ENCODE measurements at places on chromosomes 6 and 20.

GRCh38 chr20:2293486-2293885 is 2.3 kb upstream of the TGM3 start:
- DNase-seq, result no peak

- DNase-seq, result no peak
Observed at GRCh38 chr6:104418125-104418524, 441.6 kb downstream of the HACE1 start.

DNA sequence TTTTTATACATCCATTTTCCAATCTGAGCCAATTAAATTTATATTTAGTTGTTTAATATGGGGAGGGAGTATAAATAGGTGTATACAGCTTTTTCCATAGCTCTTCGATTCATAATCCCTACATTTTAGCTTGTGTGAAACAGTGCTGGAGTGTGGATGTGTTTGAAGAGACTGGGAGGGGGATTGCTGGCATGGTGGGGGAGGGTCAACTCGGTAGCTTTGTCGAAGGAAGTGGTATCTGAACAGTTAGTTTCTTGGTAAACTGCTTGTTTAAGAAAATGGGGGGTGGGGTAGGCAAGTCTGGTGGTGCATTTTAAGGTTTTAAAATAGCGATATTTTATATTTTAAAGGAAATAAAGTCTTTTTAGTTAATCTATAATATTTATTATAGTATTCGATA is 1.4 kb upstream of the LIN28B start:
- DNase-seq, result no peak

GRCh38 chr6:41836022-41836659 is 48.6 kb downstream of the TOMM6 start:
- DNase-seq, result no peak

GRCh38 chr6:142870787-142871415 is 74.1 kb downstream of the HIVEP2 start:
- DNase-seq, result no peak

DNA sequence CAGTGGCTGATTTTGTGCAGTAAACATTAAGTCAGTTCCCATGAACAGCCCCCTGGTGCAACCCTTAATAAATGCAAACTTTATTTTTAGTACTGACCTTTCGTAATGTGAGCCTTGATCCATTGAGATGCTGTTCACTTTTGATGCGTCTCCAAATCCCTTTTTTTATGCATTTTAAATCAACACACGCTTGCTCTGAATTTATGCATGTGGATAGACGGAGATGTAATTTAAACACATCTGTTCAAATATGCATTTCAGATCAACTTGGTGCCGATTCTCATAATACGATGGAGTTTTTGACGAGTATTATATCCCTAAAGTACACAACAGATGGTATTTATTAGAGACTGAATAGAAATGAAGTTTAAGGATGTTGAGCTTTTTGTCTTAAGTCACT is 505.7 kb downstream of the CDKAL1 start:
- no peak for DNase-seq

DNA sequence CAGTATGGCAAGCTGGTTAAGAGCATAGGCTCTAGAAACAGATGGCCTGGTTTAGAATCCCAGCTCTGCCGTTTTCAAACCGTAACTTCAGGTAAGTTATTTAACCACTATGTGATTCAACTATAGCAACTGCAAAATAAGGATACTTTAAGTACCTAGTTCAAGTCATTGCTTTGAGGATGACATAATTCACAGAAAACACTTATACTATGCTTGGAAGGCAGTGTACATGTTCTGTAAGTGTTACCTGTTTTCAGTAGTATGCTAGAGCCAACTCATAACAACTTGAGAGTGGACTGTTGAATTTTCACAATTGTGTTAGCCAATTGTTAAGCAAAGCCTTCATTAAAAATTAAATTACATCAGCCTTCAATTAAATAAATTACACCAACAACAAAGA is 134.8 kb upstream of the BEND6 start:
- DNase-seq, result no peak

DNA sequence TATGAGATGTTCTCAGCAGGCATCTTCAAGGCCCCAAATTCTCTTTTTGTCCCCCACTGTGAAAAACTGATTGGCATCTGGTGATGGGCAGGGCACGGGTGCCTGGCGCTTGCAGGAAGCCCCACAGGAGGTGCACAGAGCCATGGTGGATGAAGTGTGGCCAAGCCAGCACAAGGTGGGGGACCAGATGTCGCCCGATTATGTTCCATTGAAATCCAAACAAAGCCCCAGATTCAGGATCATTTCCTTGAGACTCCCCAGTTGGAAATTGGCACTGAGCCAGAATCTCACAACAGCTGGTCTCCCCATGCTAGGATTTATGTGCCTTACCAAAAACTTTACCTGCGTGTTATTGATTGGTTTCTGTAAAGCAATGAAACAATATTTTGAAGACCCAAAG is 186.1 kb downstream of the ADAT2 start:
- DNase-seq, result no peak

- no peak for DNase-seq
Observed at GRCh38 chr6:55773620-55774216, 101.7 kb downstream of the BMP5 start.

Measured in mesothelial cell of epicardium (in vitro differentiated cells).